ENCODE measurements at places on chromosomes 11 and 22.

GRCh38 chr11:113363996-113364641 is 23.5 kb upstream of the ANKK1 start:
- DNase-seq: no peak

GRCh38 chr11:3926458-3927095 is 71.1 kb downstream of the STIM1 start:
- DNase-seq: no peak

DNA sequence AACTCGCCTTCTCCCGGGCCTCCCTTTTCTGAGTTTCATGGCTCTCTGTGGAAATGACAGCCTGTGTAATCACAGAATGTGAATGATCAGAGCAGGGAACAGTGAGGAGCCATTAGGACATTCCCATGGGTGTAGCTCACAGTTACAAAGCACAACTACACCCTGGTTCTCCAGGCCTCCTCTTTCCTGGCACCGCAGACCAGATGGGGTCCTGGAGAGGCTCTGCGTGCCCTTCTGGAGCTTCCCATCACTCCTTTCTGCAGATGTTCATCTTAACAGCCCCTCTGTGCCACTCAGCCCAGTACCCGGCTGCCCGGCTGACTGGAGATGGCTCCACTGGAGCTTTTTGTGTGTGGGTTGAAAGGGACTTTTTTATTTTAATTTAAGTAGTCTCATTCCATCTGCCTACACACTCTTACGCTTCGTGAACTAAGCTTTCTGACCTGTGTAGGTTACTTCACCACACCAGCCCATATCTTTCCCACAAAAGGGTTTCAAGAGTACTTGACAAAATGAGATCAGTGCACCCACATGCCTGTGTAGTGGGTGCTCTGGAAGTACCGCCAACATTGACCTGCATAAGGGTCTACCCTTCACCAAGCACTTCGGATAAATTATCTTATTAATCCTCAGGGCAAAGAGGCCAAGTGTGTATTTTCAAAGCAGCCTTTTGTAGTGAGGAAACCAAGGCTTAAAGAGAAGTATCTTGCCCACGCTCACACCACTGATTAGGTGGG is 29.8 kb downstream of the SREBF2 start:
- no peak for DNase-seq

GRCh38 chr22:44581096-44581435 is 83.0 kb upstream of the RTL6 start:
- DNase-seq: no peak

- DNase-seq: no peak
Observed at GRCh38 chr11:131668500-131669400, 298.3 kb downstream of the NTM start.

DNA sequence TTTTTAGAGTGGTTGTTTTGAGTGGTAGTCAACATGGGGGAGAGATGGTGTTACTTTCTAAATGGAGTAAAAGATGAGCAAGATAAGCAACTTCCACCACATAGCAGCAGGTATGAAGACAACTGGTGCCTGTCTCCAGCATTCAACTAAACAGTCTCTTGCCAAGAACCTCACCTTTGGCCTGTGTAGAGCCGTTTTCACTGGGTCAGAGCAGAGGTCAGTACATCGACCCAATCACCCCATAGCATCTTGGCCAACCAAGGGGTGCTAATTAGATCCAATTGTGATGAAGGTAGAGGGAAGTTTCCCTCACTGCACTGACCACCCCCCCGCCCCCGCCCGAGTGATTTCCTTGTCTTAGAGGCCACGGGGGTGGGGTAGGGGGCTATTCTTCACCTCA is 188.2 kb downstream of the BLID start:
- DNase-seq: no peak

GRCh38 chr11:67111261-67111660 is 7.8 kb upstream of the KDM2A start:
- DNase-seq: no peak

DNA sequence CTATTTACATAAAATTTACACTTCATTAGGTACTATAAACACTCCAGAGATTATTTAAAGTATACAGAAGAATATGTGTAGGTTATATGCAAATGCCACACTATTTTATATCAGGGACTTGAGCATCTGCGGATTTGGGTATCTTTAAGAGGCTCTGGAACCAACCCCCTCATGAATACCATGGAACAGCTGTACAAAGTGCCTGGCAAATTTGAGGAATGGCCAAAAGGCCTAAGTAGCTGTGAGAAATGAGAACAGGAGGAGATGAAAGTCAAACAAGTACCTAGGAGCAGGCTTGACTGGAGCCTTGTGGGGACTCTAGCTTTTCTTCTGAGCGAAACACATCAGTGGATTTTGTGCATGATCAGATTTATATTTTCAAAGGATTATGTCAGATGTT is 149.3 kb downstream of the RBFOX2 start:
- no peak for DNase-seq

- no peak for DNase-seq
Observed at GRCh38 chr11:44709966-44710365, 16.8 kb upstream of the TSPAN18 start.

DNA sequence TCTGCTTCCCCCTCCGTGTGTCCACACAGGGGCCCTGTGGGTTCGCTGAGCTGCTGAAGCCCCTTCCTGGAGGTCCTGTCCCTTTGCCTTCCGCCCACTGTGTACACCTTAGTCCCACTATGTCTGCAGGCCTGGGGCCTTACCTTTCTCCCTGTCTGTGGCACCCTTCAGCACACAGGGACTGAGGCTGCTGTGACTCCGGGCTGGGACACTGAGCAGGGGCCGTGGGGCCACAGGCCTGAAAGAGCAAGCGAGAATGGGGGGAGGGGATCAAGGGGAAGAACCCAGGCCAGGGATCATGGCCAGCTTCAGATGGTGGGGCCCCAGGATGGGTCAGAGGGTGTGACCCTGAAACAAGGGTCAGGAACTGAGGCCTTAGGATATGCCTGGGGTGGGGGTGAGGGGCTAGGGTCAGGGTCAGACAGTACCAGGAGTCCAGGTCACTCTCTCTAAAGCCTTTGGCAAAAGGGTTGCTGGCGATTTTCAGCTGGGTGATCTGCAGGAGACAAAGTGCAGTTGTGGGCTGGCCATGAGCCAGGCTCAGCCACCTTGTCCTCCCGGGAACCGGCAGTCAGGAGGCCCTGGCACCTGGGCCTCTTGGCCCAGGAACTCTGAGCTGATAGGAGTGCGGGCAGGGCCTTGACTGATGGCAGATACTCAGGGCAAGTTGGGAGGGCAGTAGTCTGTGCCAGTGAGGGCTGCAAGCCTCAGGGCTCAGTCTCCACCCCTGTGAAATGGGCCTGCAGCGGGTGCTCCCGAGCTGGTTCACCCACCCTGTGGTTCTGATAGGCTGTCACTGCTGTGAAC is 2.6 kb upstream of the NUDT8 start:
- no peak for DNase-seq

DNA sequence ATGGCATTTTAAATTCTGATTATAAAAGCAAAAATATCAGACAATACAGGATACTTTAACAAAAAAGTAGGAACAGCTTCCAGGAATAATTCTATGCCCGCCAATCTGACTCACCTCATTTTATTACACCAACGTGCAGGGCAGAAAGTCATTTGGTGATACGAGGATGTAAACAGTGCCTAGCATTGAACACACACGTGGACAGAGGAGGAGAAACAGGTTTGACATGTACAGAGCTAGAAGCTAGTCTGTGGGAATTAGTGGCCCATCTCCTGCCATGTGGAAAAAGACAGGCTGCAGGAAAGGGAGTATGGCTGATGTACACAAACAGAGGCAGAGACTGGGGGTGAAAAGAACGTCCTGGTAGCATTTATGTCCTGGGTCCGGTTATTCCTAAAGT is 9.0 kb upstream of the SPINDOC start:
- no peak for DNase-seq

- no peak for DNase-seq
Observed at GRCh38 chr11:115361025-115361424, 143.2 kb downstream of the CADM1 start.

- DNase-seq: no peak
Observed at GRCh38 chr11:69127884-69128283, 27.9 kb upstream of the SMIM38 start.

GRCh38 chr11:100459811-100460210 is 227.3 kb upstream of the ARHGAP42 start:
- no peak for DNase-seq

DNA sequence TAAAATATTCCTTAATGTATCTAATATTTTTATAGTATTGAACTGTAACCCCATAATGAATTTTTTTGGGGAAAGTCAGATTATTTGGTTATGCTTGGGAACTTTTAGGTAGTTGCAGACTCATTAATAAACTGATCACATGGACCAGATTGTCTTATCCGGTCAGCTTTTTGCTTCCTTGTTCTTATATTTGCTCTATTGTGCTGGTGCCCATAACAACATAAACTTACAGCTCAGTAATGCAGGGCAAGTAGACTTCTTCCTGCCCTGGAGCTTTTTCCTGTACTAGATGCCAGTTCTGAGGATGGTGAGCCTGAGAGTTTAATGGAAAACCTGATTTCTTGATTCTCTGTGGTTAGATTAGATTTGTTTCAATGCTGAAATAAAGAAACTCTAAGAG is 53.2 kb downstream of the MTMR3 start:
- DNase-seq: no peak

- no peak for DNase-seq
Observed at GRCh38 chr11:108235633-108236032, 12.8 kb downstream of the ATM start.

- DNase-seq: no peak
Observed at GRCh38 chr11:110119317-110119716, 26.1 kb downstream of the ZC3H12C start.

DNA sequence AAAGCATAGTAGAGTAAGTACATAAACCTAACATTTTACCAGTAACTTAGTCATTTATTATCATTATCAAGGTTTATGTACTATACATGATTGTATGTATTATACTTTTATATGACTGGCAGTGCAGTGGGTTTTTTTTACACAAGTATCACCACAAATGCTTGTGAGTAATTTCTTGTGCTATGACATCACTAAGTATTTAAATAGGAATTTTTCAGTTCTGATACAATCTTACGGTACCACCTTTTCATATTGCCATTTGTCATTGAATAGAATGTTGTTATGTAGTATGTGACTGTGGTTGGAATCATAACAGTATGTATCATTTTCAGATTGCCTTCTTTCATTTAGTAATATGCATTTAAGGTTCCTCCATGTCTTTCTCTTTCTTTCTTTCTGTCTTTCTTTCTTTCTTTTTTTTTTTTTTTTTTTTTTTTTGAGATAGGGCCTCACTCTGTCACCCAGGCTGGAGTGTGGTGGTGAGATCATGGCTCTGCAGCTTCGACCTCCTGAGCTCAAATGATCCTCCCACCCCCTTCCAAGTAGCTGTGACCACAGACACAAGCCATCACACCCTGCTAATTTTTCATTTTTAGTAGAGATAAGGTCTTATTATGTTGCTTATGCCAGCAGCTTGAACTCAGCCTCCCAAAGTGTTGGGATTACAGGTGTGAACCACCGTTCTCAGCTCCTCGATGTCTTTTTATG is 18.6 kb downstream of the ATM start:
- DNase-seq: no peak

GRCh38 chr11:96464700-96465307 is 75.0 kb downstream of the JRKL start:
- DNase-seq: no peak

DNA sequence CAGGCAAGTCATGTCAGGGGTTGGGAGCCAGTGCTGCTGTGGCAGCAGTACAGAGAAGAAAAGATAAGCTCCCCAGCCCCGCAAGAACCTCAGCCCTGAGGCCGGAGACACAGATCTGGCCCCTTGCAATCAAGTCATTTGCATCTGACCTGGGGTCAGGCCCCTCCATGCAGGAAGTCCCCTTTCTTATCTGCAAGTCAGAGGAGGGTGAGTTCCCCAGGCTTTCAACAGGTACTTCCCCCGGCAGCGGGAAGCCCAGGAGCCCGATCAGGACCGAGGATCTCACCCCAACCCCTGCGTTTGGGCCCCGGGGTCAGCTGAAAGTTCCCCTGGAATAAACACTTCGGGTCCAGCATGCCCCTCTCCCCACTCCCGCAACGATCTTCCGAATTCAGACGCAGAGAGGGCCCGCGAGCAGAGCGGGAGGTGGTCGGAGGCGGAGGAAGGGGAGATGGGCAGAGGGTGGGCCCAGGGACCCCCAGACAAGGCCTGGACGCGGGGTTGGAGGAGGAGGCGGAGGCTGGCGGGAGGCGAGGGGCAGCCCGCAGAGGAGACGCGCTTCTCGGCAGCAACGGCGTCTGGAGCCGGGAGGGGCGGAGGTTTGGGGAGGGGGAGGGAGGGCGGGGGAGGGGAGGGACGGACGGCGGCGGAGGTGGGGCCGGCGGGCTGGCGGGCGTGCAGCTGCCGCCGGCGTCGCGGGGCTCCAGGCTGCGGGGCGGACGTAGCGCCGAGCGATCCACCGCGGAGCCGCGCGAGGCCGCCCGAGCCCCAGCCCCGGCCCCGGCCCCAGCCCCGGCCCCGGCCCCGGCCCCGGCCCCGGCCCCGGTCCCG is at the start of gene TSPAN18:
TSS of gene TSPAN18 (plus strand) at position 680 of the 831 bp plus-strand sequence. CDS start 179,455 bp downstream, outside the sequence.
- peak; percentile 31 for DNase-seq

- no peak for DNase-seq
Observed at GRCh38 chr11:4068962-4069361, 25.6 kb upstream of the RRM1 start.

GRCh38 chr22:35860087-35860733 is 142.5 kb downstream of the APOL5 start:
- no peak for DNase-seq

- no peak for DNase-seq
Observed at GRCh38 chr11:61730240-61730994, 22.0 kb upstream of the MYRF start.

- DNase-seq: peak; percentile 48
Observed at GRCh38 chr22:50529897-50530579, at the start of gene TYMP. Gene TYMP (minus strand): TSS chr22:50530012. CDS start chr22:50529709, 303 bp downstream.

GRCh38 chr11:132999031-132999430 is 533.3 kb downstream of the OPCML start:
- no peak for DNase-seq

DNA sequence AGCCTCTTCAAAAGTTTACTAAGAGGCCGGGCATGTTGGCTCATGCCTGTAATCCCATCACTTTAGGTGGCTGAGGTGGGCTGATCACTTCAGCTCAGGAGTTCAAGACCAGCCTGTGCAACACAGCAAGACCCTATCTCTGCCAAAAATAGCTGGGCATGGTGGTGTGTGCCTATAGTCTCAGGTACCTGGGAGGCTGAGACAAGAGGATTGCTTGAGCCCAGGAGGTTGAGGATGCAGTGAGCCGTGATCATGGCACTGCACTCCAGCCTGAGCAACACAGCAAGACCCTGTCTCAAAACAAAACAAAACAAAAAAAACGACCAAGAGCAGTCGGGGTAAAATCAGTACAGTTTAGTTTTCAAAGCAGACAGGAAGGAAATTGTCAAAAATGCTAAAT is 4.7 kb upstream of the ADSL start:
- DNase-seq: no peak

DNA sequence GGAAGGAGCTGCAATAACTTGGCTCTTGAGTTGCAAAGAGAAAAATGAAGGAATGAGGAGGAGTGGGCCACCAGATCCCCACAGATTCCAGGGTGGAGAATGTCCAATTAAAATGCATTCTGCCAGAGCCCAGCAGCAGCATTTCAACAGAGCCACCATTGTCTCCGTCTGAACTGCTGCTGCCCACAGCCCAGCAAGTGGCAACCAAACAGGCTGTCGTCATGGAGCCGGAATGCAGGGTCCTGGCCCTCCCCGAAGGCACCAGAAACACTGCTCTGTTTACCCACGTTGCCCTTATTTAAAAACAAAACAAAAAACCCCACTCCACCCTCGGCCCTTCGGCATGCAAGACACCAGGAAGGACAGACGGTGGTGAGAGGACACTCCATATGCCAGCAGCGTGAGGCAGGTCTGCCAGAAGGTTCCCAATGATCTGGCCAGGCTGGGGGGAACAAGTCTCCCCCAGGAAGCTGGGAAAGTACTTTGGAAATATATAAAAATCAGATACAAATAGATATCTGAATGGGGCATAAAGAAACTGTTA is 32.5 kb downstream of the PLEKHA7 start:
- DNase-seq: no peak

GRCh38 chr11:132674151-132674550 is 858.1 kb downstream of the OPCML start:
- DNase-seq: no peak

Data from effector memory CD4-positive, alpha-beta T cell (primary cell).